Hair follicular keratinocyte (primary cell): ENCODE measurements at places on chromosomes 12 and 14. TPM values are rescaled to one million over a fixed set of nuclear protein-coding genes. Genes with fewer than 3 reads are reported as not detected.

Gene TAS2R9
- not detected in 2 replicates for total RNA-seq

Gene APOF
- total RNA-seq, result not detected in 2 replicates

Gene YLPM1
- 14.4 and 18.1 TPM in 2 replicates for total RNA-seq

Gene ZFHX2
- total RNA-seq, result 0.23 TPM in 1 of 2 replicates, not detected in the other

Gene CLEC4C
- not detected in 2 replicates for total RNA-seq
